ENCODE measurements at places on chromosomes 2 and 18. TPM values are rescaled to one million over a fixed set of nuclear protein-coding genes. Genes with fewer than 3 reads are reported as not detected.
A peak's percentile ranks its signal among the peaks of the same experiment; 100 is the strongest.

The FOXD4L1 gene
- not detected for total RNA-seq

DNA sequence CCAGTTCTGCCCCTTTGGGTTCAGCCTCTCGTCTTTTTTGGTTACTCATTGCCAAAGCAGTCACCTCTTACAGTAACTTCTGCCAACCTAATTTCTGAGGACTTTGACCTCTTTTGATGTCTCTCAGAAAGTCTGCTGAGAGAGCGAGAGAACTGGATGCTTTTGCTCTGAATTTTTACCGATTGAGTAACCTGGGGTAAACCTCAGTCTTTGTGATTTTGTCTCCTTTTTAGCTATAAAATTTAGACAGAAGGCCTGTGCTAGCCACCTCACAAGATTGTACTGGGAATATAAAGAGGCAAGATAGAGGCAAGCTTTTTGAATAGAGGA, 34.8 kb upstream of the IL1R1 start:
- DNase-seq, result peak; percentile 63

The NBEAL1 gene
- total RNA-seq, result 17.0 TPM

The KLHL14 gene
- not detected for total RNA-seq

The KIAA1328 gene
- 5.3 TPM for total RNA-seq

DNA sequence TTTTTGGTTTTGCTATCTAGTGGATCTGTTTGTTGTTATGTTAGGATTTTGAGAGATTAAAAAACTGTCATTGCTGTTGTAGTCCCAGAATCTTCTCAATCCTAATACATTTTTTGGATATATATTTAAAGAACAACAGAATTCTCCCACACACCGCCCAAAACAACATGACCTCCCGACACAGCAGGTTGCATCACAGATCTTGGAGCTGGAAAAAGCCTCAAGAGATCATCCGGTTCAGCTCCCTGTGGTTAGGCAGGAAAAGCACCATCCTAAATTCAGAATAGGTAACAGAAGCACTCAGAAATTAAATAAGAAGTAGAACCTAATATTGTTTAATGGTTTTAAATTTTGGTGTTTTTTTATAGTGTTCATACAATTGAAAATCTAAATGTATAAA, 251.4 kb upstream of the STON1 start:
- DNase-seq, result peak; percentile 21

DNA sequence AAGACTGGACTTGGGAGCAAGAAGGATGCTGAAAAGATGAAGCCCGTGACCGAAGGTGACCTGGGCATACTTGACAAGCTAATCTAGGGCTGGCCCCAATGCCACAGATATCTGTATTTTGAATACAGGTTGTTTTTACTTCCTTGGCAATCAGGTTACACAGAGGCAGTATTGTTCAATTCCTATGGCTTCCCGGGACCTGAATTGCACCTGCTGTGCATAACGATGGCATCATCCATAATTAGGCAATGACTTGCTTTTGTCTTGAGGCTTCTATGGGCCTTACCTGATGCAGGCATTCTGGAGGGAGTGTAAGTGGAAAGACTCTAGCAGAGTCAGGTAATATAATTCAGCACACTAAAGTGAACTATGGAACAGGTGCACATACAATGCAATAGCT, 60.6 kb upstream of the CUL3 start:
- DNase-seq, result no peak

The SMAD4 gene
- total RNA-seq, result 97.5 TPM

The HRH4 gene
- not detected for total RNA-seq

- DNase-seq, result no peak
Observed at GRCh38 chr2:95030496-95030895, 5.0 kb downstream of the MAL start.

DNA sequence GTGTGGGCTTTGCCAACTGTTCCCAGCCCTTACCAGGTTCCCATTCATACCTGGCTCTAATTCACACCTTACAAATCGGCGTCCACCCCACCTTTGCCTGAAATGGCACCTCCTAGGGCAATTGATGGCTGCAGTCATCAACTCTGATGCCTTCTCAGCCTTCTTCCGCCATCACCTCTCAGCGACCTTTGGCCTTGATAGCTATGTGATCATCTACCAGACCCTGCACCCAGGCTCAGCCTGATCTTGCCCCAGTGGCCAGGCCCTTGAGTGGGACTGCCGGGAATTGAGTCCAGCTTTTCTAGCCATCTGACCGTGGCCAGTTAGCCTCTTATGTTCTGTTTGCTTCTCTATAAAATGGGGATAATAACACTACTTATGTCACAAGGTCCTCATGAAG, 32.5 kb downstream of the PSD4 start:
- no peak for DNase-seq

- peak; percentile 80 for DNase-seq
Observed at GRCh38 chr2:171522052-171522787, at the start of gene CYBRD1. CYBRD1 (plus strand) TSS chr2:171522474; CDS start chr2:171522546, 72 bp downstream.

The RELCH gene
- total RNA-seq, result 25.5 TPM

The C1GALT1C1L gene
- total RNA-seq, result not detected

- no peak for DNase-seq
Observed at GRCh38 chr2:224379986-224380385, 21.9 kb downstream of the FAM124B start.

- peak; percentile 32 for DNase-seq
Observed at GRCh38 chr2:70789304-70790135, 923 bp downstream of the FIGLA start.

GRCh38 chr2:168585700-168586099, 129.6 kb downstream of the CERS6 start:
- no peak for DNase-seq

The KHK gene
- 0.51 TPM for total RNA-seq

The TBR1 gene
- not detected for total RNA-seq

DNA sequence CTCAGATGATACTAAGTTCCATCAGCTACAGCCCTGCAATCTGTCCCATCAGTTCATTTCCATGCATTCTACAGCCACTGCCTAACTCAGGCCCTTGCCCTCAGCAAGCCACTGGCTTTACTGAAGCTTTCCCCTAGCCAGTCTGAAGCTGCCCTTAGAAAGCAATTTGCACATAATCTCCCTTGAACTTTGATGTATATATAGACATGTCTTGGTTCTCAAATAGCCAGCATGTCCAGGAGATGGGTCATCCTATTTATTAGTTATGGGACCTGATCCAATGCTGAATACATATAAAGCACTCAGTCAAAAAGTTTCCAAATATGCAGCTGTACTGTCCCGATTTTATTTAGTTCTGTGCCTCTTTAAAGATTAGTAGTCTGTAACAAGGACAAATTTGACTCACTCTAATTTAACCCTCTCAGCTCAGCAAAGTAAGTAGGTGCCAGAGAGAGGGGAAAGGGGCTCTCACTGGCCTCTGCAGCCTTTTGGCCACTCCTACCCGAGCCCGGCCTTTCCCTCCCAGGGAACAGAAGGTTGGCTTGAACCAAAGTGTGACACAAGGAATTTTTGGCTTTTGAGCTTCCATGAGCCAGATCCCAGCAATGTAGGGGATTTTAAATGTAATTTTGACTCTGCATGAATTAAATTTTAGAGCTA, 70.7 kb downstream of the CCDC93 start:
- no peak for DNase-seq

GRCh38 chr2:153386481-153386897, 92.1 kb downstream of the RPRM start:
- DNase-seq, result peak; percentile 82

- no peak for DNase-seq
Observed at GRCh38 chr2:102313950-102314349, 2.6 kb downstream of the IL1RL1 start.

Measured in LHCN-M2 (cell line).